ENCODE measurements at places on chromosomes 7 and 10.

- no peak for DNase-seq
Observed at GRCh38 chr7:128172963-128173362, 68.1 kb upstream of the LEP start.

DNA sequence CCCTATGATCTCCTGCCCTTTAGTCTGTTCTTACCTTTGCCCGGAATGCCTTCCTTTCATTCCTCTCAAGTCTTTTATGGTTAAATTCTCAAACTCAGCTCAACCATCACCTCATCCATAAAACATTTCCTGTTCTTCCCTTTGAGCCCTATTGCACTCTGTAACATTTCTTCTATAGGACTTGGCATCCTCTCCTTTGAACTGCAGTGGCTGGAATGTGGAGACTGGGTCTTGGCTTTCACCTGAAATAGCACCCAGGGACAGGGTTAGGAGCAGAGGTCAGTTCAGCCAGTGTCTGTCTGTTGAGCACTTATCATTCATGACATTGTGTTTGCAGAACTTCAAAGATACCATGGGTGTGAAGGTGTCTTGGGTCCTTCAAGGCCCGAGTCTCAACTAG lies 7.2 kb downstream of the NFE2L3 start:
- DNase-seq, result no peak

GRCh38 chr10:124450012-124450782 lies at the start of gene NKX1-2:
Gene NKX1-2, minus strand, starts transcription at chr10:124450035. Its CDS starts 92 bp downstream, at chr10:124449943.
- no peak for DNase-seq

GRCh38 chr7:31651234-31652062 lies 35.6 kb upstream of the PPP1R17 start:
- no peak for DNase-seq

DNA sequence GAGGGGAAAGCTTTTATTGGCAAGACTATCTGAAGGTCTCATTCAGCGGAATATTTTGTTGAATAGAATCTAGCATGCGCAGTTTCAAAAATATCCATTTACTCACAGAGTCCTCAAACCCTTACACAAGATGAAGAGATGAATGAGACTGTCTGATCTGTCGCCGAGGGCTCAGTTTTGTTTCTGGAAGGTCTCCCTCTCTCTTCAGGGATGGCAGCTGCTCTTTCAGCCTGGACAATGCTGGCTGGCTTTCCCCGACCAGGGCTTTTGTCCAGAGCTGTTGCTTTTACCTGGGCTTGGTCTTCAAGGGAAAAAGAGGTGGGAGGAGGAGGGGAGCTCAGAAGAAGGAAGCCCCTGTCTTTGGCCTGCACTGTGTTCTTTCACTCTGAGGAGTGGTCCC lies 81.9 kb upstream of the BTBD16 start:
- no peak for DNase-seq

- no peak for DNase-seq
Observed at GRCh38 chr10:29736366-29737073, 101.7 kb upstream of the SVIL start.
